ENCODE measurements at places on chromosomes 12 and 14. TPM values are rescaled to one million over a fixed set of nuclear protein-coding genes. Genes with fewer than 3 reads are reported as not detected.
A peak's percentile ranks its signal among the peaks of the same experiment; 100 is the strongest.

Gene MIPOL1
- total RNA-seq = 17.4 TPM

DNA sequence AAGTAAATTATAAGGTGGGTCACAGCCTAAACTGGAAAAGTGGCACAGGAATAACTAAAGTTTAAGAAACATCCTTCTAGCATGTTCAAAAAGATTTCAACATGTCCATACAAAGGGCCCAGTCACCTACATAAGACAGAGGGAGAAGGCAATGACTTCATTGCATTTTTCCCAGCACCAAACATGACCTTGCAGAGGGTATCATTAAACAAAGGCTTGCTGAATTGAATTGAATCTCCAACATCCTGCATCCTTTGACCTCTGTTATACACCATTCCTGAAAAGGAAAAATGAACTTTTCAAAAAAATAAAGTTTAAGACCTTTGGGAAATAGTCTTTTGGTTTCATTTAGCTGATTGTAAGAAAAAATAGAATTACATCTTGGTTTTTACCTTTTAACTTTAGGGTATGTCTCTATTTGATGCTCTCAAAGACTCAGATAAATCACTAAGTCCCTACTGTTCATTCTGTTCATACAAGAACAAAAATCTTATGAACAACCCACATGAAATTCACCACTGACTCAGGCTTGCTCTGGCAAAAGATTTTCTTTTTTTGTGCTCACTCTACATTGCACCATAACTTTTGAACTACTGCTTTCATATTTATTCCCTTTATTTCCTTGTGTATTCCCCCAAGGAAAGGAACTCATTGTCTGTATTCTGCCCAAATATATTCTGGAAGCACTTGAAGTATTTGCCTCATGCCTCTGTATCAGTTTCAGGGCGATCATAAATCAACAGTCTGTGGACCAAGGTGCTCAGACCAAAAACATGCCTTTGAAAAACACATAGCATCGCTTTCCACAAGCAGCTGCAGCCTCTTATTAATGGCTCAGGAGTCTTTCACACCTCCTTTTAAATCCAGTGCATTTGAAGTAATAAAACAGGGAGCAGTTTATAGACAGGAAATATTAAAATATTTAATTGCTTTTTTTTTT is 121.7 kb downstream of the DUSP6 start:
- DNase-seq = no peak

Gene CCDC177
- 7.5 TPM for total RNA-seq

DNA sequence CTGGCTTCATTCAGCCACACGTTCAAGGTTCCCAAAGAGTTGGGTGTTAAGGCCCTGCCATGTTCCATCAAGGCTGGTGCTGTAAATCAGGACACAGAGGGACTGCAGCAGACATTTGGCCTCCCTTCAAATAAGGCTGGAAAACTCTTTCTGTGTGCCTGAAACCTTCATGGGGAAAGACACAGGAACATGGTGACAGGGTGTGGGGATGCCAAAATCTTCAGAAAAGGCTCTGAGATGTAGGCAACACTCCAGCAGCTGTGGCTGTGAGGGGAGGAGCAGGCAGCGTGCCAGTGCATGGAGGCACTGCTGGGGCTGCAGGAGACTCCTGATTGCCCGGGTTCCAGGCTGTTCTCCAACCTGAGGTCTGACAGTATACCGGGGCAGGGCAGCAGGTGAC is 15.0 kb downstream of the POMT2 start:
- no peak for DNase-seq

DNA sequence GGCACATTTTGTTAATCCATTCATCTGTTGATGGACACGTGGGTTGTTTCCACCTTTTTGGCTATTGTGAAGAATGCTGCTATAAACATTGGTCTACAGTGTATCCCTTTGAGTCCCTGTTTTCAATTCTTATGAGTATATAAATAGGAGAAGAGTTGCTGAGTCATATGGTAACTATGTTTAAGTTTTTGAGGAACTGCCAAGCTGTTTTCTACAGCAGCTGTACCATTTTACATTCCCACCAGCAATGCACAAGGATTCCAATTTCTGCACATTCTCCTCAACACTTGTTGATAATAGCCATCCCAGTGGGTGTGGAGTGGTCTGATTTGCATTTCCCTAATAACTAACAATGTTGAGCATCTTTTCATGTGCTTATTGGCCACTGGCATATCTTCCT is 6.9 kb upstream of the SVOP start:
- no peak for DNase-seq

DNA sequence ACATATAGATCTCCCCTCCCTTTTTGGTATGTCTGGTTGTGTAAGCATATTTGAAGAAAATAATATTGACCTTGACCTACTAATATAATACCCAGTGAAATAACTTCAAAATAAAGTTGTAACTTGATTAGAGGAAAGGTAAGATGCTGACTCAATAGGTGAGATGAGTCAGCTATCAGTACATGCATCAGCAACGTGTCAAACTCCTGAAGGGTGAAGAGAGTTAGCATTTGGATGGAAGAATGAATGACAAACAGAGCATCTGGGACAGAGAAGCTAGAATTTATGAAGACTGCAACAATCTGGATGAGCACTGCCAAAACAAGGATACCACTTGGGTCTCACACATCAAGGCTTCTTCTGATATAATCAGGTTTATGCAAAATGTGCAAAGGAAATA is 74.9 kb downstream of the PPP2R5E start:
- no peak for DNase-seq

Gene HOXC4
- total RNA-seq = 5.6 TPM

DNA sequence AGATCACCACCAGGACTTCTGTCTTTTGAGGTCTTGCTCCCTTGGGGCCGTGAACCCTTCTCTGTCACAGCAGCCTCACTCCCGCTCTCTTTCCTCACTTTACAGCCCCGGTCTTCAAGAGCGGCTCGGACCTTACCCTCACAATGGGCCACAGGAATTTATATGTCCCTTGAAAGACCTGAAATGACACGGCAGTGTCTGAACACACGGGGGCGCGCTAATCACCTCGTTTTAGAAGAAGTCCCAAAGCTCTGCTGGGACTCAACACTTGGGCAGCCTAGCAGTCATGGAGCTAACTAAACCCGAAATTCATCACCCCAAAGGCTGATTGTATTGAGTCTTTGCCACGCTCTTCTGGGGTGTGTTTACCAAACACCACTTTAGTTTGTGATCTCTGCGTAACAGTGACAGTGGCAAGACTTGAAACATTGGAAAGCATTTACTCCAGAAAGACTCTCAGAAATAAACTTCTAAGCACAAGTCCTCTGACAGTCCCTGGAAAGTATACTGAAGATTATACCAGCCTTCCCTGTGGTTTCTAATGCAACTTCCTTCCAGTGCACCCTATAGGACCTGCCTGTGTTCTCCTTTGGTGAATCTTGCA is 29.0 kb downstream of the SERPINA11 start:
- DNase-seq = peak; percentile 70
